ENCODE measurements at places on chromosomes 7 and 10.
A peak's percentile ranks its signal among the peaks of the same experiment; 100 is the strongest.

DNA sequence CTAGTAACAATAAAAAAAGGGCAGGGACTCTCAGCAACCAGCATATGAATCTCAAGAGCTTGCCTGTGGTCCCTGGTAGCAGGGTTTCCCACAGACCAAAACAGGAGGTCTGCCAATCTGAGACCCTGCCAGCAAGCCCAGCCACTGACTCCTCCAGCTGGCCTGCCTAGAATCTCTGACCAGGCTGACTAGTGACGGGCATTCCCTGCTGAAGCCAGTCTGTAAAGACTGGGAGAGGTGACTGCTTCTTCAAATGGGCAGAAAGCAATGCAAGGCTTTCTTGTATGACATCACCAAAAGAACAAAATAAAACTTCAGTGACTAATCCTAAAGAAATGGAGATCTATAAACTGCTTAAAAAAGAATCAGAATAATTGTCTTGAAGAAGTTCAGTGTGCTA is 249.4 kb downstream of the TCF7L2 start:
- DNase-seq: no peak

DNA sequence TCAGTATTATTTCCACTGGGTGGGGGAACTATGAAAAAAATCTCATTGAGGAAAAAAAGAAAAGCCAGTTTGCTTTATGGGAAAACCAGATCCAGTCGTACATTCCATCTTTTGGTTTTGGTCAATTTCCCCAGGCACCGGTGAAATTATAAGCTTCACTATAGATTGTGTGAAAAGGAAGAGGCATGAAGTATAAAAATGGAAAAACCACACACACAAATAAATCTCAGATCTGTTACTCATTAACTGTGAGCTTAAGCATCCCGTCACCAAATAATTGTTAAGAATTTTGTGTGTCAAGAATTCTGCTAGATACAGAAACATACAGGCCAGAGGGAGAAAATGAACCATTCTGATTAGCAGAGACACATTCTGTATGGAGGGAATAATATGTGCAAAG is 405.5 kb upstream of the CELF2 start:
- no peak for DNase-seq

GRCh38 chr7:95106401-95106800 is 199.0 kb downstream of the PPP1R9A start:
- DNase-seq: no peak

DNA sequence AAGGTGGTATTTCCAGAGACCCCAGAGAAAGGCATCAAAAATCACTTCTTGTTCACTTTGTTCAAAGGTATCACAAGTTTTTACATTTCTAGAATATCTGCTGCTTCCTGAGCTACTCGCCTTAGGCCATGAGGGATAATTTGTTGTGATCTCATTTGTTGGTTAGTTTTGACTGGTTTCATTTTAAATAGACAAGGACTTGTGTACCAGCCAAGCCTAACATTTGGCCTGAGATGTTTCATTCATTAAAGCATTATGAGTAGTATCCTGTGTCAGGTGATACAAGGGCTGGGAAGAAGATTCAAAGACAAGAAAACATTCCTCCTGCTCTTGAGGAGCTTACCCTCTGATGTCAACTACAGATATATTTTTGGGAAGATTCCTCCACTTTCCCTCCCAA is 170.3 kb upstream of the FAM171A1 start:
- no peak for DNase-seq

DNA sequence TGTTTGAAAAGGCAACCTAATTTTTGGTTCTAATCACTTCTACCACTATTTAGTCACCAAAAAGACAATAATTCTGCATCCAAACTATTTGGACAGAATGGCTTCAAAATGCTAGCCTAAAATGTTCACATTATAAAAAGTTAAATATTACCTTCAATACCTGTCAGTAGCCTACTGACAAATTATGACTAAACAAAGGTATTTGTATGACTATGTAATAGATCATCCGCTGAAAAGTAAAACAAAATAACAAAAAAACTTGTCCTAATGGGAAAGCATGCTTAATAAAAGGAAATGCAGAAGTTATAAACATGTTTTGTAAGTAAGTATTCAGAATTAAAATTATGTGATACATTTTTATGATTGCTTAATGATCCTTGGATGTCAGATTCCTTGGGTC is 36.6 kb downstream of the CD36 start:
- DNase-seq: no peak

- DNase-seq: no peak
Measured at GRCh38 chr7:121824276-121824675, 48.7 kb upstream of the PTPRZ1 start.

DNA sequence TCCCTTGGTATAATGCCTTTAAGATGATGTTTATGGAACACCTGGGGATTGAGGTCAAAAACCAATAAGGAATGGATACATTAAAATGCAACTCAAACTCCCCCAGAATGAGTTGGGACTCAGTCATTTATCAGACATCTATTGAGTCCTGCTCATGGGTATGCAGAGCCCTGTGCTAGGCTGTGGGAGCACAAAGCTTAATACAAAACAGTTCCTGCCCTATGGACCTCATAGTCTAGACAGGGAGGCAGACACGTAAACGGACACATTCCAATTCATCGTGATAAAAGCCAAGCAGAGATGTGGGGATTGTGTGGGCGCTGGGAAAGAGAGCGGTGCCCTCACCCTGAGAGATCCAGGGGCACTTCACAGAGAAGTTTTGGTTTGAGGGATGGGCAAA is 181.7 kb downstream of the PTEN start:
- DNase-seq: no peak

DNA sequence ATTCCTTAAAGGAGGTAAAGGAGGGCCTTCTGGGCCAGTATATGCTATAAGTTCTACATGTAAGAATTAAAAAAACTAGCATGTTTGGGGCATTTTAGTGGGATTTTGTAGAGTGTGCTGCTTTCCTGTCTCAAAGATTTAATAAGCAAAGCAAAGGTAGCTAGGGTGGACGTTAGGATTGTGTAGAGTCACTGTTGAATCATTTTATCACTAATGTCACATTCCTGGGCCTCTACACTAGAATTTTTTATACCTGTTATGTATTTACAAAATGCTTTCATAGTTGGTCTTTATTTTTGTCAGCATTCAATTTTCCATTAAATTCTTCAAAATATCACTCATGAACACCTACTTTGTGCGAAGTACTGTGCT is 139.4 kb upstream of the PHYHIPL start:
- DNase-seq: no peak

DNA sequence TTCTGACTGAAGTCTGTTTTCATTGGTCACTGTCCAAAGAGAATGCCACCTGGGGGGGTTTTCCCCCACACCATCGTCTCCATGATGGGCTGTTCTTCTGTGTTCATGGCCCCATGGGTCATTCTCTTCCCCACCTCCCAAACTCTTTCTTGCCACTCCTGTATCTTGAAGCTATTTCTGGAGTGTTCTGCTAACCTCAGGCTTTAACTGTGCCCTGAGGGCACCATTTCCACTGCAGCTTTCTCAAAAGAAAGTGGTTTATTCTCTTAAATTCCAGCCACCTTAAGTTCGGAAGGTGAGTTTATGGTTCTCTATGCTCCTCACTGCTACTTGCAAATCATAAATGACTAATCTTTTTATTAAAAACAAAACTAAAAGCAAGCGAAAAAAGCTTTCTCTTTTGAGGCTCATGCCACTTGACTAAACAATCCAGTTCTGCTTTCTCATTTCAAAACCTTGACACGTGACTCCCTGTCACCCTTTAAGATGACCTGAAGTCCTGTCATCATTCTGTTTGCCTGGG is 7.4 kb upstream of the APBB1IP start:
- DNase-seq: no peak

- no peak for DNase-seq
Measured at GRCh38 chr7:111834367-111834766, 272.1 kb upstream of the IMMP2L start.

DNA sequence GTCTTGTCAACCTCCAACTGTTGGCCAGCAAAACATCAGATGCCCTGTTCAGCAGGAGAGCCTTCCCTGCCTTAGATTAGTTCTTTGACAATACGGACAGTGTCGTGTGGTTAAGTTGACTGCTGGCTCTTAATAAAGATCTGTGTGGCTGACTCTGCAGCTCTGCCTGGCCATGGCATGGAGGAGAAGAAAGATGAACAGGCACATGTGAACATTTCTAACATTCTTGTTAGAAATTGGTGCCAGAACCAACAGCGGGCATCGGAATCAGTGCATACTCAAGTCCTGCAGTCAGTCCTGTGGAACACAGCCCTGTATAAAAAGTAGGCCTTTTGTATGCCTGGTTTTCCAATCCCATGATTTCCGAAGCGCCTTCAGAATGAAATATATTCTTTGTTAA is 455.6 kb downstream of the POM121L12 start:
- DNase-seq: no peak

- no peak for DNase-seq
Measured at GRCh38 chr10:104232613-104233102, 494 bp upstream of the CFAP43 start.

GRCh38 chr10:129365767-129366402 is 101.2 kb upstream of the MGMT start:
- no peak for DNase-seq

DNA sequence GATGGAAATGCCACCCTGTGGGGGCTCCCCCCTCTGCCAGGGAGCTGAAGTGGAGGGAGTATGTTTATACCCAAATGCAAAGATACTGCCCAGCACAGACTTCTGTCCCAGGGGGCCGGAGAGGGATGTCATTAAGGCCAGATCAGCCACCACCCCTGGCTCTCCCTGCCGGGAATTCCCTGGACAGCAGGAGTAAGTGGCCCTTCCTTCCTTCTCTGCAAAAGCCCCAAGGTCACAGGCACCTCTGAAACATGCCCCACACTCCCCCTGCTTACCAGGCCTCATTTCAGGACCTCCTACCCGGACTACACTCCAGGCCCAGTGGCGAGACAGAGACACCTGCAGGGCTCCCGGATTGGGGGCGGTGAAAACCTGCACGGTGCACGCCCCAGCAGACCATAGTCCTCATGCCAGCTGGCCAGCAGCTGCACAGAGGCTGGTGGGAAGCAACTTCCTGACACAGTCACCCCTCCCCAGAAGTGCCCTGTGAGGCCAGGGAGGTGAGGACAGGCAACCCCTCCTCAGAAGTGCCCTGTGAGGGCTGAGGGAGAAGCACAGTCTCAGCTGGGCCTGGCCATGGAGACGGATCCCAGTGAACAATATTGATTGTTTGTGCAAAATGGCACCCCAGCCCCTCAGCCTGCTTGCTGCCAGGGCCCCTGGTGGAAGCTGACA is 33.0 kb upstream of the RET start:
- DNase-seq: no peak

- peak; percentile 98 for DNase-seq
Measured at GRCh38 chr7:76359111-76359977, 553 bp upstream of the YWHAG start.

DNA sequence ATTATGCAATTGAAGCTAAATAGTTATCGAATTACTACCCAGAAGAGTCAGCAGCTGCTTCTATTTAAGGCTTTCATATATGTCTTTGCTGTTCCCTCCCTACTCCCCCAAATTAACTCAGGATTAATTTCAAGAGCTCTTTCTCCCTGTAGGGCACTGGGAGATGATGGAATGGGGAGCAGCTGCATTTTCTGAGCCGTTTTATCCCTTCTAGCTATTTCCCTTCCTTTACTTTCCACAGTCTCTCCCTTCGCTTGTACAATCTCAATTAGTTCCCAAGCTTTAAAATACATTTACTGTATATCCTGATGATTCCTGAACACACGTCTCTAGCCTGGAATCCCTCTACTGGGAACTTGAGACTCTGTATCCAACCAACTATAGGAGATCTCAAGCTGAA is 19.8 kb upstream of the TSPAN12 start:
- no peak for DNase-seq

DNA sequence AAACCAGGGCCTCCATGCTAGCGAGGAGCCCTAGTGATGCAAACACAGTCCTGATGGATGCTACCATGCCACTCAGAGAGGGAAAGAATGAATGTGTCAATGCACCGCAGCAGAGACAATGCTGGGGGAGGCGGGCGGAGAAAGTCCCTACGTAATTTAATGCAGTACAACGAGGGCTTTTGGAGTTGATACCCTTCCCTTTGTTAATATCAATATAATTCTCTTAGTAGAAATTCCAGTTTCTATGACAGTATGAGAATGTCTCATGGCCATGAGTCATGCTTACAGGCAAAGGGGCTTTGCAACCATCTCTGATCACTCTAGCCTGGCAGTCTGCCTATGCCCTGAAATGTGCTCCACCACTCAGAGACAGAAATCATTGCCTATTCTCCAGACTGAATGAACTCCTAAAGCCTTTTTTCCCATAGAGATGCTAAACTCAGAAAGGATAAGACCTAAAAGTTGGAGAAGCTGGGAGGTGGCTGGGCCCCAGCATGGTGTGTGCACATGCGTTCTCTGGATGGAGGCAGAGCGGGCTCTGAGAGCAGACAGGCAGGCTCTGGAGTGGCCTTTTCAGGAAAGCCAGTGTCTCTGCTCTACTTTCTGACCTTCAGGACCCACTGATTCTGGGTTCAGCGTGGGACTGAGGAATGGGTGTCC is 20.3 kb upstream of the GIMAP2 start:
- DNase-seq: no peak

- no peak for DNase-seq
Measured at GRCh38 chr10:32995751-32996150, 37.7 kb upstream of the ITGB1 start.

All from left ventricle myocardium inferior (tissue), 1 donor.